Cardiac fibroblast (primary cell): ENCODE measurements at places on chromosomes 16 and 17.

DNA sequence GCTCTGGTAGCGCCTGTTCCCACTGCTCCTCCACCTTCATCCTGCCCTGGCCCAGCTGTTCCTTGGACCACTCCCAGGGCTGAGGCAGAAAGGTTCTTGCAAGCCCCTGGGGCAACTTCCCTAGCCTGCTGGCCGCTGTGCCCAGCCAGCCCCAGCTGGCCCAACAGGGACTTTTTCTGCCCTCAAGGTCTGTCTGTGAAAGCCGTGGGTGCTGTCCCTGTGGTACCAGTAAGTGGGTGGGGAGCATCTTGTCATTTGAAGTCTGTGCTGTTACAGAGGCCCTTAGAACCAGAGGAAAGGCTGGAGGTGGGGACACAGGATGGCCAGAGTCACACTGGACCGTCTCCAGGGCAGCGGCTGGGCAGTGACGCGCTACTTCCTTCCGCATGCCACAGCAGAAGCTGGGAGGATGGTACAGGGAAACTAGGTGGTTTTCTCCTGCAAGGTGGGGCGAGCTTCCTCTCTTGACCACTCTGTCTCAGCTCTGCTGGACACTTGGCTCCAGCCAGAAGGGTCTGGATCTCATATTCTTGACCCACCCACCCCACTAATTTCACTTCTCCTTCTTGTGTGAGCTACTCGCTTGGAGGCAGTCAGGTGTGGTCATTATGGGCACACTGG, 87.8 kb downstream of the PLCG2 start:
- DNase-seq, result no peak

GRCh38 chr17:21677126-21677910, 15.0 kb upstream of the KCNJ18 start:
- DNase-seq, result no peak

- DNase-seq, result no peak
Observed at GRCh38 chr16:4692460-4693295, 684 bp upstream of the NUDT16L1 start.

- DNase-seq, result peak; percentile 22
Observed at GRCh38 chr17:62998665-62999393, 32.8 kb downstream of the TANC2 start.

DNA sequence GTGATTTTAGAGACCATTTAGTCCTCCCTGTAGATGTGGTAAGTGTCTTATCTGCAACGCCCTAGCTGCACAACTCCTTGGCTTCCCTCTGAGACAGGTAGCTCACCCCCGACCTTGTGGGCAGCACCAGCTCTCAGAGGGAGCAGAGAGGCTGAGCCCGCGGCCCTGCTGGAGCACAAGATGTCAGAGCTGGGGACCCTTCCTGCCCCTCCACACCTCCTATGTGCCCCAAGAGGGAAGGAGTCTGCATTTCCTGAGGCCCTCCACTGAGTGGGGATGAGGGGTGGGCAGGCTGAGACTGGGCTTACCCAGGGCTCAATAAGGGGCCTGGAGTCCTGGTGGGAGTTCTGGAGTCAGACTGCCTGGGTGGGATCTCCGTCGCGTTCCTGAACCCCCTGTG, 12.2 kb upstream of the ADGRG1 start:
- DNase-seq, result no peak

DNA sequence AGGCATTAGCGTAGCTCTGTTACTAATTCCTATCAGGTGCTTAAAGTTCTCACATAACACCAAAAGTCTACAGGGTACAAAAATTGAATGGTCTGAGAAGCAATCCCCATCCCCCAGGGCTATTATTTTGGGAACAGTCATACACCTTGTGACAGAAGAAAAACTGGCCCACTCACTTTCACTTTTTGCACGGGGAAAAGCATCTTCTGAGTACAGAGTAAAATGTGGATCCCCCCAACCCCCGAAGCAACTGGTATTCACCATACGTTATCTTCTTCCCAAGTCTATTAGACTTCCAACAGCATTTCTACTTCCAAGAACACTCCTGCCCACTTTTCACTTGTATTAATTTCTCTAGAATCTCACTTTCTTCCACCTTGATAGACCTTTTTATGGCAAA, 11.8 kb downstream of the GGA3 start:
- no peak for DNase-seq

DNA sequence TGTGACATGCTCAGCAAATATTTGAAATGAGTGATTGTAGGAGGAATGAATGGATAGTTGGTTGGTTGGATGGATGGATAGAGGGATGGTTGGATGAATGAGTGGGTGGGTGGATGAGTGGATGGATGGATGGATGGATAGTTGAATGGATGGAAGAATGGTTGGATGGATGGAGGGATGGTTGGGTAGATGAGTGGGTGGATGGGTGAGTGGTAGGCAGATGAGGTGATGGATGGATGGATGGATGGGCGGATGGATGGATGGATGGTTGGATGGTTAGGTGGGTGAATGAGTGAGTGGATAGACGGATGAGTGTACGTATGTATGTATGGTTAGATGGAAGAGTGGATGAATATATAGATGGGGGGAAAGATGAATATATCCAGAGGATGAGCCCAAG, 137.7 kb downstream of the RBFOX1 start:
- no peak for DNase-seq

DNA sequence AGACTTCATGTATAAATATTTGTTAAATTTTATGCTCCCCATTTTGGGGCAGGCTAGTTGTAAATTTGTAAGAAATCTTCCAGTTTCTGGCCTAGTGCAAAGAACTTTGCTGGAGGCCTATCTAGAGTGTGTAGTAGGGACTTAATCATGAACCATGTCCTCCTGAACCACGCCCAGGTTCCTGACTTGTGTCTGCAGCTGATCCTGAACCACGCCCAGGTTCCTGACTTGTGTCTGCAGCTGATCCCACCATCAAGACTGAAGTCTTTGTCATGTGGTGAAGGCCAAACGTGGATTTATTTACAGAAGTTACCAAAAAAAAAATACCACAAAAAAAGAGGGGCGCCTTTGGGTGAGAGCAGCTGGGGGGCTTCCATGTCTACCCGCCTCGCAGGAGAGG, 33.1 kb downstream of the LMF1 start:
- no peak for DNase-seq
